ENCODE measurements at places on chromosomes 6 and 20.

DNA sequence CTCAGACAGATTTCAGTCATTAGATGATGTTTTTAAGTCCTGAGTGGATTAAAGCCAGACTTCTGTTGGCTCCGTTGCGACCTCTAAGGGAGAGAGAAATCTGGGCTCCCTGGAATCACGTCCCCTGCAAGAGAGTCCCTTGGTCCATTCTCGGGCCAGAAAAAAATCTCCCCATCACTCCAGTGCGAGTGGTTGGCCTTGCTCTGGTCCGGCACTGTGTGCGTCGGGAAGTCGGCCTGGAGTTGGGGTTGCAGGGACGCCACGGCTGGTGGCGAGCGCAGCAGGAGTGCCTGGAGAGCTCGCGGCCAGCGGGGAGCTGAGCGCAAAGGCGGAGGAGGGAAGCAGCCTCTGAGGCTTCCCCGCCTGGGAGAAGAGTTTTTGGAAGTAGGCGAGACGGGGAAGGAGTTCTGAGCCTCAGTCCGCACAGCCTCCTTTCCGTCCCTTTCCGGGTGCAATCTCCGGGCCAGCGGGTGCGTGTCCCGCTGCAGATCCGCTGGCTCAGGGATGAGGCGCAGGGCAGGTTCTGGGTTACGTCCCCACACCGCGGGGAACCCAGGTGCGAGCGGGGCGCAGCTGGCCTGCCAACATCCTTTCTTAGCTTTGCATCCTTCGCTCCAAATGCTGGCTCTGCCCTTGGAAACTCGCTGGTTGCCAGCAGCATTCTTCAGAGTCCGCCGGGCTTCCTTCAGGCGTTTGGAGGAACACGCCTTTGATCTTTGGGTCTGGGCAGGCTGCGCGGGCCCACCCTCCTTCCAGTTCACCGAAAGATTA lies 6.8 kb downstream of the TCF21 start:
- DNase-seq = peak; percentile 43

DNA sequence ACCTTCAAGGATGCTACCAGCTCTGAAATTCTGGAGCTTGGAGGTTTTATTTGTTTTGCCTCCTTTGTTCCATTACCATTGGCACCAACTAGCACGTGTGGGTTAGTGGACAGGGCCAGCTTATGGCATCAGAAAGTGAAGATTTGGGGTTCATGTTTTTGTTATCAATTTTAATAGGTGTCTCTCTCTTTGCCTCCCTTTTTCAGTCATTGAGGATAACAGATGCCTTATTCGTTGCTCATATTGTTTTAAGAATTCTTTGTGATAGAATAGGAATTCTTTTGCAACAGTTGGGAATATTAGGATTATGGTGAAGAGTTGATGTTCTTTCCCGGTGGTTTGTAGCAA lies 22.9 kb downstream of the TMC2 start:
- DNase-seq = no peak

DNA sequence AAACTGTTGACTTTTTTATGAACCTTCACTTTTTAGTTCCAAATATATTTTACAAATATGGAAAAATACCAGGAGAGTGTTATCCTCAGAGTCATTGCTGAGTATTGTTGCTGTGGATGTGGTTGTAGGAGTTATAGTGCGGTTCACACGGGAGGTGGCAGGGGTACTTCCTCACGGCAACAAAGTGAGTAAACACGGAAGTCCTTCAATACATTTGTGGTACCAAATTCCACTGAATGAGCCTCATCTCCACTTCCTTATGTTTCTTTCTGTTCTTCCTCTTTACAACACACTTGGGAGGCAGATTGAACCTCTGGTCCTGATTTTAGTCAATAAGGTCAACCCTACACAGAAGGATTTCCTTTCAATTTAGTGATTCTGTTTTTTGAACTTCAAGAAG lies 371.8 kb downstream of the BTBD3 start:
- DNase-seq = no peak

- no peak for DNase-seq
These were observed 872 bp upstream of the RIMS4 start for GRCh38 chr20:44811150-44811685.

DNA sequence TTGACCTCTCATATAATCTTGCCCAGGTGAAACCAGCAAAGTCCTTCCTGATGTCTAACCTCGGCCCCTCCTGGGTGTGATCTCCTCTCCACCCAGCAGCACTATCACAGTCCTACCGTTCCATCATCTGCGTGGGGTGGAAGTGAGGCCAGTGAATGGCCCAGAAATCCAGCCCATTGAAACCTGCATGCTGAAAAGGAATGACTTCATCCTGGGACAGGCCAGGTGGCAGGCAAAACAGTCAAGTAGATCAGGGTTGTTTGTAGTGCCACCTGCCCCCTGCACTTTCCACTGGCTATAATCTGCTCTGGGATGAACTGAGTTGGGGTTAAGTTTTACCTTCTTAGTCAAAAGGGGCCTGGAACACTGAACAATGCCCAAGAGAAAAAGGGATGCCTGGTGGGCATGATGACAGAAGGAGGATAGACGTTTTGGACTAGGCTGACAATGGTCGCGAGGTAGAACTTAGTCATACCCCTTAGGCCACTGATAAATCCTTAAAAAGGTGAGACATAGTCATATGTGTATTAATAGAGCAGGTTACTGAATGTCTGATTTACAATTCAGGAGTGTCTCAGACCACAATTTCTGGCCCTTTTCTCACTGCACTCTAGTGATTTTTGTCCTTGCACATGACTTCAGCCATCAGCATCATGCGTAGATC lies 8.1 kb upstream of the HSP90AB1 start:
- DNase-seq = no peak

DNA sequence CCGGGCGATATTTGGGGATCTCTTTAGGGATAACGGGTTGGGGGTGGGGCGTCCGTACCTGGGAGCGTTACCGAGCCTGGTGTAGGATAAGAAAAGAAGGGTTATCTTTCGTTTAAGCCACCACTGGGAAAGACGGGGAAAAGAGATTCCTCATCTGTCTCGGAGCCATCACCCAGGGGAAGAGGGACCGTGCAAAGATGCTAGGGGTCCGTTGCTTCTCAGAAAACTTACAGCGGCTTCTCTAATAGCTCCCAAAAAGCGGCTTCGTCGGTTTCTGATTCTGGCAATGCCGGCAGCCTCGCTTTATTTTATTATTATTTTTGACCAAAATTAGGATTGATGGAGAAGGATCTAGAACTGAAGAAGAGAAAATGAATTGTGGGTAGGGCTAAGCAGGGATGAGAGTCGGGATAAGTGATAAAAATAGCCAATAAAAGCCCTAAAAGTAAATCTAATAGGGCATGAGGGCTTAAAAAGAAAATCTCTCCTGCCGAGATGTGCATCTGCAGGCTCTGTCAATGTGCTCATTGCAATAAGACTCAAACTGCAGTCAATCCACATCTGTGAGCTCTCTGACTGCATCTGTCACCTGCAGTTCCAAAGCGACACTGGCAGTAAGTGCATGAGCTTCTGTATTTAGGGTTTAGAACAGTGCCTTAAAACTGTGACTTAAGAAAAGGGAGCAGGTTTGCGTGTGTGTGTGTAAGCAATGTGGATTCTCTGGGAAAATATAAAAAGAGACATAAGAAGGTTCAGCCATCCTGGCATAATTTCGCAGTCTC lies 801 bp downstream of the TBPL1 start:
- no peak for DNase-seq

- no peak for DNase-seq
These were observed 417.0 kb downstream of the HAO1 start for GRCh38 chr20:7523288-7523687.

DNA sequence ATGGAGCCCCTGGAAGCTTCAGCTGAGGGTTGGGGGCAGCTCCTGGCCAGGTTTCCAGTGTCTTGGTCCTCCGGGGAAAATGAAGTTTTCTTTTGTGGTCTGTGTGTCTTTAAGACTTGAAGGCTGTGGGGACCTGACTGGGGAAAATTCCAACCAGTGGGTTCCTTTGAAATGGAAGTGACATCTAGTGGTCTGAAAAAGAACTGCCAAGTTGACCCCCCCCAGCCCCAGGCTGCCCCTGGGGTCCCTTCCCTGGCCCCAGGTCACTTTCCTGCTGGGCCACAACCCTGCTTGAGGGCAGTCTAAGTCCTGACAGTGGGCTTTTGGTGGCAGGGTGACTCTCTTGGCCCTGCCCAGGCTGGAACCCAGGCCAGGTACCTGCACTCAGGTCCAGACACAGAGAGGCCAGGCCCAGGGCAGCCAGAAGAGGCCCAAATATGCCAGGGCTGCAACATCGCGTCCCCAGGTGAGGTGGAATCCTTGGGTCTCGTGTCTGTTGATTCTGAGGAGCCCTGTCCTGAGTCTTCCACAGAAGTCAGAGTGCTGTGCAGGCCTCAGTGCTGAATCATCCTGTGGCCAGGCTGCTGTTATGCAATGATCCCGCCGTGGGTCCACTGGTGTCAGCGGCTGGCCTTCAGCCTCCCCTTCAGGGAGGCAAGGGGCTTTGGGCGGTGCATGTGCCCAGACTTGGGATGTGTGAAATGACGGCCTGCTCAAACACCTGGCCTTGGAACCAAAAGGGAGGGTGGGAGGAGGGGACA lies 68.4 kb downstream of the VEGFA start:
- DNase-seq = peak; percentile 80

- no peak for DNase-seq
These were observed 675.7 kb upstream of the AGPAT4 start for GRCh38 chr6:161949531-161949930.

- no peak for DNase-seq
These were observed 331.9 kb downstream of the HTR1B start for GRCh38 chr6:77131426-77131825.

GRCh38 chr6:16635810-16636602 lies 125.3 kb downstream of the ATXN1 start:
- DNase-seq = peak; percentile 45

GRCh38 chr6:144305985-144306384 lies 20.9 kb downstream of the UTRN start:
- DNase-seq = peak; percentile 35

GRCh38 chr6:108763931-108764579 lies 84.2 kb upstream of the ARMC2 start:
- no peak for DNase-seq

- no peak for DNase-seq
These were observed 254.4 kb upstream of the JAG1 start for GRCh38 chr20:10927936-10928840.

DNA sequence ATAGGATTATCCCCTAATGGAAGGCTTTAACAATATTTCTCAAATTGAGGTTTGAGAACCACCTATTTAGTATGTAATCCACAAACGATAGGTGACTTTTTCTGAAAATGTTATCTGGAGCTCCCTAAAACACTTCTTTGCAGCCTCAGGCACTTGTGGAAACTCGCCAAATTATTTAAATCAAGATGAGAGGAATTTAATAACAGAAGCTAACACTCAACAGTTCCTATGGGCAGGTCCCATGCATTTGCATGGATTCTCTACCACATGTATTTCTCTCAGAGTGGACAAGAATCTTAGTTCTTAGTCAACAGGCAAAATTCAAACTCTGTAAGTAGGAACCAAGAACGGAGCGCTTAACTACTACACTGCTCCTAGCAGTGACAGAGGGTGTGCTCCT lies 20.7 kb downstream of the SOX4 start:
- no peak for DNase-seq

DNA sequence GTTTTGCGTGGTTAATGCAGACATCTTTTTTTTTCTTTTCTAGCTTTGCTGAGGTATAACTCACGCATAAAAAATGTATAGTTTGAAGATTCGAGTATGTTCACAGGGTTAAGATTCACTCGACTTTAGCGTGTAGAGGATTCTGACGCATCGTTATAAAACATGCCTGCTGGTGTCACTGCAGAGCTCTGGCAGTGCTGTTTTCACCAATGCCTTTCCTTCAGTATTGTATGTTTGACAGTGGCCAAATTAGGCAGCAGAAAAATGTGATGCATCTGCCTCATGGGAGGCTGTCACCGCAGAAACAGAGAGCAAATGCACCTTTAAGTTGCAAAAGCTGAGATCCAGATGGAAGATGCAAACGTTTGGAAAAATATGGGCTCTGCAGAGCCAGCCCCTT lies 18.0 kb upstream of the SIRPB2 start:
- DNase-seq = peak; percentile 50

DNA sequence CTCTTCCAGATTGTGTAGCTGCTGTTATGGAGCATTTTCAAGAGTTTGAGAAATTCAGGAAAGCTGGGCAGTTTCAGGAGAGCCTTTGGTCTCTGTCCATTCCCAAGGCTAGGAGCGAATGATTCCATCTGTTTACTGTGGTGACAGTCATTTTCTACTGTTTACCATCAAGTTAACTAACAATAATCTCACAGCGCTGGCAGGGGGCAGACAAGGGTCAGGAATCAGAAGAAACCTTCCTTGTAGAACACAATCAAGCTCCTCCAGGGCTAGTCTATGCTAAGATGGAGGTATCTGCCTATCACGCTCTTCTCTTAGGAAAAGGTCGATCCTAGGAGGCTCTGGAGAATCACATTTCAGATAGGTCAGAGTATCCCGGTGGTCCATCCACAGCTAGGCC lies 293.9 kb downstream of the KIF16B start:
- no peak for DNase-seq

DNA sequence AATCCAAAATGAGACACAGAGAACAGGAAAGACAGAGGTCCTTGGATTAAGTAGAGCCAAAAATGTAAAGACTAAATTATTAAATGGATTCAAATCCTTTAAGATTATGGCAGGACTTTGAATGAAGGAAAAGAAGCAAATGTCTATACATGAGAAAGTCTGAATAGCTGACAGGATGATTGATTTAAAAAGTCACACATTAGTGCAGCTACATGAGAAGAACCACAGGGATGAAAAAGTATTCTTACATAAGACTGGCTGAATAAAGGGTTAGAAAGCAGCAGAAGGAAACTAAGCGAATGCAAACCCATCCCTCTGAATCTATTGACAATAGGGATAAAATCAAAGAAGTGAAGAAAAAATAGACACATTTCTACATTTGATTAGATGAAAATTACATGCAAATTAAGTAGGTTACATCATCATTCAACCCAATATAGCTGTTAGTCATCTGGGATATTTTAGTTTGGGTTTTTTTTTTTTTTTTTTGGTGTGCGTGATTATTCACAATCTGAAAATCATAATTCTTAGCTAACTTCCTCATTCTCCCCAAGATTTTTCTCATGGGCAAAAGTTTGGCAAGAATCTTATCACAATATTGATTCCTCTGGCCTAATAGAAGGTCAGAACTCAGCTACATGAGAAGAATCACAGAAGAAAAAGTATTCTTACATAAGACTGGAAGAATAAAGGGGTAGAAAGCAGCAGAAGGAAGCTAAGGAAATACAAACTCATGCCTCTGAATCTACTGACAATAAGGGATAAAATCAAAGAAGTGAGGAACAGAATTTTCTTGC lies 845.4 kb downstream of the HACE1 start:
- no peak for DNase-seq

- DNase-seq = no peak
These were observed 150.4 kb downstream of the BTBD3 start for GRCh38 chr20:12068121-12068520.

DNA sequence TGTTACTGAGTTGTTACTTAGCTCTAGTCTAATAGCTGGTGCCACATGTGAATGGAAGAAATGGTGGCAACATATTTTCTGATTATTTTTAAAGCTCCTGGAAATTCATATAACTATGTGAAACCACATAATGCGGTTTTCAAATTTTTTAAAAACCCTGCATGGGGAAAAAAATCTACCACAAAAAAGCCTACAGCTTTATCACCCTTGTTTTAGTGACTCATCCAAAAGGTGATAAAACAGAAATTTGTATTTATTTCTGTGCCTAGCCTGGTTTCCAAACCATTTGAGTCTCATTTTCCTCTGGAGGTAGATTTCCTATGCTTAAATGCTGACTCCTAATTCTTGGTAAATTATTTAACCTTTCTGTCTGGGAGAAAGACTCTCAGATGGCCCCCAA lies 5.4 kb upstream of the FBXO30 start:
- no peak for DNase-seq

All from foreskin fibroblast (primary cell).